Stimulated activated CD4-positive, alpha-beta T cell treated with anti-CD3 and anti-CD28 coated beads, Interleukin-2, amount 100 ng/mL, for 48 hours (primary cell): ENCODE measurements at places on chromosomes 5 and 9.

GRCh38 chr5:39266442-39266841, 47.1 kb upstream of the FYB1 start:
- DNase-seq = no peak

DNA sequence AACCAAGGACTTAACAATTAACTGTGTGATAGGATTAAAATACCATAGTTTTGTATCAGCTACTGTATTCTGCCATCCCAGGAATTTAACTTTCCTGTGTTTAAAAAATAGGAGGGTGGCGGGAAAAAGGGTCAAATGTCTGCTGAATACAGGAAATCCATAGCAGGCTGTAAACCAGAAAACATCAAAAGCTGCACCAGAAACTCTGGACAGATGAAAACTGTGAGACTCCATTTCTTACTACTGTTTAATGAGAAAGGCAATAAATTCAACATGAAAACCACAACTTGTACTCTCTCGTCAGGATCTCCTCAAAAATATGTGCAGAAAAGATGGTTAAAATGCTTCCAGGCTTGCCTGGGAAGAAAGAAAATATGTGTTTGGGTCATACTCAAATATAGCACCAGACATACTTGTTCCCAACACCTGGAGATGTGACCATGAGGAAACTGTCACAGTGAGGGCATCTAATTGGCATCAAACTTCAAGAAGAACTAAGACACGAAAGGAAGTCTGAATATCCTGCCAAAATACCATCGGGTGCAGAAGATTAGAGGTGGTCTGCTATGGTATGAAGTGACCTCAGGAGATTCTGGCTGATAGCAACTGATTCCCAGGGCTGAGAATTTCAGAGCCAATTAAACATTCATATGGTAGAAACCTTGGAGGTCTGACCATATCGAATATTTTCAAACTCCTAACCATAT, 164.7 kb upstream of the TARS1 start:
- no peak for DNase-seq

GRCh38 chr9:133054194-133054890, 7.4 kb upstream of the CEL start:
- no peak for DNase-seq

DNA sequence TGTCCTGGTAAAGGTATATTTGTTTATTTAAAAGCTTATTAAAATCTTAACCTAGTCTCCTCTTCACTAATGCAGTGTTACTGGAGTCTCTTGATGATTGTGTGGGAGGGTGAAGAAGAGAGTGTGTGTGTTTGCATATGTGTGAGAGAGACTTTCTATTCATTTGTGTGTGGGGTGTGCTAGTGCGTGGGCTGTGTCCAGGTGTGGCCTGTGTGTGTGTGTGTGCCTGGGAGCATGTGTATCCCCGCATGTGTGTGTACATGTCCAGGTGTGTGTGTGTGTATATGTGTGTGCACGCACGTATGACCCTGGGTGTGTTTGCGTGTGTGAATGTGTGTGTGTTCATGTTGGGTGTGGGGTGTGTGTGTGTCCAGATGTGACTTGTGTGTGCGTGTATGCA, 10.3 kb upstream of the UNC5A start:
- DNase-seq = no peak

DNA sequence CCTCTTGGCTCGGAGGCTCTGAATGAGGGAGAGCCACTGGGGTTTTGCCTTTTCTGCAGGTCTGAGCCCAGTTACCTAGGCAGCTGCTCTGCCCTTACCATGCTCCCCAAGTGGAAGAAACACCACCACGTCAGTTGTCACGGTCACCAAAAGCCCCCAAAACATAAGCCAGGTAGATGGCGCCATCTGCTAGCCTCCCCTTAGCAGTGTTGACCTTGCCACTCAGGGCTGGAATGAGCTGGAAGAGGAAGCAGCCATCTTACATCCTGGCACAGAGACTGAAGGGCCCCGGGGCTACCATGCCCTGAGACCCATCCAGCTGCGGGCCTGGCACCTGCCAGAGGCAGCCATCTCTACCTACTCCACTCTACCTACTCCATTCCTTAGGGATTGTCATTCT, 7.4 kb downstream of the ZER1 start:
- no peak for DNase-seq

GRCh38 chr5:167916706-167917105, 374.7 kb upstream of the WWC1 start:
- no peak for DNase-seq

- peak; percentile 58 for DNase-seq
Observed at GRCh38 chr9:4077499-4078102, 222.3 kb downstream of the GLIS3 start.

DNA sequence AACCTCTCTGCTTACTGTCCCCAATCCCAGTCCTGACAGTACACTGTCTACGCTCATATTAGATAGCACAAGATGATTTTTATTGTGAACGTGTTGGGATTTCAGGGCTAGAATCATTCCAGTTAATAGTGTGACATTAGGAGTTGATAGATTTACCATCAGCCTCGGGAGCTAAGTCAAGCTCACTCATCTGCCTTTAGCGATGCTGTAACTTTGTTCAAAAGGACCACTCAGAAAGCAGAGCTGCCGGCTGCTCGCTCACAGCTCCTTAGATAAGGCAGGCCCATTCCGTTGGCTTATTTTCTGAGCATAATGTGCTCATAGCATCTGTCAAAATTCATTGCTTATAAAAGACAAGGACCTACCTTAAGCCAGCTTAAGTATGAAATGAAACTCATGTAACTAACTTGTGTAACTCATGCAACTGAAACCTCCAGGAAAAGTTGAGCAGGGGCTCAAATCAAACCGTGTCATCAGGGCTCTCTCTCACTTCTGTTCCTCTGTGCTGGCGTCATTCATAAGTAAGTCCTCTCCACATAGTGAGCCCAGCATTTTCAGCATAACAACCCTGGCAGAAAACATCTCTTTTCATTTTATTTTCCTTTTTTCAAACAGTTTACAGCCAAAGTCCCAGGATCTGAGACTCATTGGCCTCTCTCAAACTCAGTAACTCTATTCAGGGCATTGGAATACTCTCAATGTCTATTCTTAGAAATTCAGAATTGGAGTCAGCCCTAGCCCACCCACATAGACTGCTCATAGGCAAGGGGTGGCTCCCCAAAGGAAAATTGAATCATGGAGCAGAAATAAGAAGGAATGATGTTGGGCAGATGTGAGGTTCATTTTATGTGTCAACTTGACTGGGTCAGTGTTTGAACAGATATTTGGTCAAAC, 208.8 kb downstream of the MAN2A1 start:
- DNase-seq = no peak

- no peak for DNase-seq
Observed at GRCh38 chr9:116327701-116328405, 174.3 kb downstream of the PAPPA start.

GRCh38 chr5:51386916-51387883, 4.0 kb downstream of the ISL1 start:
- no peak for DNase-seq

DNA sequence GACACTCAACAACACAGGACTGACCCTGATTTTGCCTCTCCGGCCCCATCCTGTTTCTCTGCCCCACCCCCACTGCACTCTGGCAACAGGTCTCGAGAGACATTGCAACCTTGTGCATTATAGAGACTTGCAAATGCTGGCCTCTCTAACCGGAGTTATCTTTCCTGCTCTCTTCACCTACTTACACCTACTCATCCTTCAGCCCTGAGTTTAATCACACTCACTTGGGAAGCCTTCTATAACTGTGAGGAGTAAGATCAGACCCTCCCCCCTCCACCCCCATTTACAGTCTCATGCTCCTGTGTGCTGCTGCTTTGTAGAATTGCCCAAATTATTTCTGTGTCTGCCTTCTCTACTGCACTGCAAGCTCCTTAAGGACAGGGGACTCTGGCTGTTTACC, 42.8 kb downstream of the WWC1 start:
- DNase-seq = no peak

GRCh38 chr9:69265891-69266290, 59.1 kb upstream of the ENTREP1 start:
- no peak for DNase-seq

- DNase-seq = no peak
Observed at GRCh38 chr5:79873187-79873586, 117.9 kb downstream of the MTX3 start.

DNA sequence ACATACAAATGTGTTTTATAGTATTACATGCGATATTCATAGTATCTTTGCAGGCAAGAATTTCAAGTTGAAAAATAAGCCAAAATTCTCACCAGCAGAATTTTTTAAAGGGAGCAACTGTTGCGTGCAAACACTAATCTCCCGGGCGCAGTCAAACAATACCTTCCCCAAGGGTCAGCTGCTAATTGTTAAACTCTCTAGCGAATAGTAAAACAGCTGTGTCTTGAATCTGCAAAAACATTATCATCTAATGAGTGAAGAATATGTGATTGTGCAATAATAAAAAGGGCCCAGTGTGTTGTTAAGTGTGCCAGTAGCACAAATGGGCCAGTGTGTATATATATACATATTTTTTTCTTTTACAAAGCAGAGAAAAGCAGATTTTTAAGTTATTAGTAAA, 131.4 kb downstream of the CCDC192 start:
- no peak for DNase-seq
